SJCRH30 (cell line): ENCODE measurements at places on chromosomes 3 and 15.
A peak's percentile ranks its signal among the peaks of the same experiment; 100 is the strongest.

DNA sequence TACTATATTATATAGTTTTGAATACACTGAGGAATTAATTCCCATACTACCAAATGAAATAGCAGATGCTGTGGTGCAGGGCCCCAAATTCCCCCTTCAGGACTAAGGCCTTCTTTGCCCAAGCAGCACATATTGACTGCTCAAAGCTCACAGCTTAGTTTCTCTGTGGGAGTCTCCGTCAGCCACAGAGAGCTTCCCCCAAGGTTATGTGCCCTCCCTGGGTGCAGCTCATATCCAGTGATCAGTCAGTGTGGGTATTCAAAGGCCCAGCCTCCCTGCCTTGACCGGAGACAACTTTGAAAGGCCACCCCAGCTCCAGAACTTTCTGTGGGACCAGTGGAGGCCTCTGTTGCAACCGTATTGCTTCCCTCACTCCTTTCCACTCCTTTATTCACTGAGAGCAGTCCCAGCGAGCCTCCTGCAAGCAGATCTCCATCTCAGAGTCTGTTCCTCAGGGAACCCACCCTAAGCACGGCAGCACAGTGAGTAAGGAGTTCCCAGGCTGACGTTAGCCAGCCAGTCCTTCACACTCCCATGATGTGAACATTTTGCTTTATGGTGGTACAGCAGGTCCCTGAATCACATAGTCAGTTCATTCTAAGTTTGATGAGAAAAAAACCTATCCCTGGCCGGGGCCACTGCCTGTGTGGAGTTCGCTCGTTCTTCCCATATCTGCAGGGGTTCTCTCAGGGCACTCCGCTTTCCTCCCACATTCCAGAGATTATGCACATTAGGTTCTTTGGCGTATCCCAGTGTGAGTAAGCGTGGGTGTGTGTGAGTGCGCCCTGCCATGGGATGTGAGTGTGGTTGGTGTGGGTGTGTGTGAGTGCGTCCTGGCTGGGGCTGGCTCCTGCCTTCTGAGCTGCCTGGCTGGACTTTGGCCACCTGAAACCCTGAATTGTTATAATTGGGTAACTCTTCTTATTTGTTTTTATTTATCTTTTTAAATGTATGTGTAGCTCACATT is 64.4 kb upstream of the PPARG start:
- no peak for DNase-seq

DNA sequence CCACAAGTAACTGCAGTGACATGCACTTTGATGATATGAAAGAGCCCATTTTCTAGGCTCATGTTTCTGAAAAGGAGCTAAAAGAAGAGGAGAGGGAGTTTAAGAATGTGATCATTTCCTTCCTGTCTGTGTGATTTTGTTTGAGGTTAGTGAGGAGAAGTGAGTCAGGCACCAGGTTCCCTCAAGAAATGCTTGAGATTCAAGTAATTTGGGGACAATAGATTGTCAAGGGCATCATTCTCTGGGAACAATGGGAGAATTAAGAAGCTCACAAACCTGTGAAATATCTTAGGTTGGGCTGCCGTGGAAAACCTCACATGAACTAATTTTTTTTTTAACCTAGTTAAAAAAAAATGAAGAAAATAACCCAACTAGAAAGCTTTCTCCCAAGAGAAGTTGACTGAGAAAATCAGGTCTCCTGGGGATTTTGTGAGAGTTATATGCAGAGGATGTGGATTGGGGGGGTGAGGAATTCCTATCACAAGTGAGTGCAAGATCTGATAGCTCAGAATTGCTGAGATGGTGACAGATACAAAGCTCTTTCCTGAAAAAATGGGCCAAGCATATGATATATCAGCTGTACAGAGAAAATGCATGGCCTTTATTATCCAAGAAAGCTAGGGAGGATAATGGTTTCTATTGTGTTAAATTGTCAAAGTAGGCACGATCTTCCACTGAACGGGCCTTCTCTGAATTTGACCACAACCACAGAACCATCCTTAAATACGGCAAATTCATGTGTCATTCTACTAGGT is 203.3 kb downstream of the FEZF2 start:
- DNase-seq = no peak

- DNase-seq = no peak
These were observed 4.7 kb downstream of the C3orf18 start for GRCh38 chr3:50562861-50563260.

DNA sequence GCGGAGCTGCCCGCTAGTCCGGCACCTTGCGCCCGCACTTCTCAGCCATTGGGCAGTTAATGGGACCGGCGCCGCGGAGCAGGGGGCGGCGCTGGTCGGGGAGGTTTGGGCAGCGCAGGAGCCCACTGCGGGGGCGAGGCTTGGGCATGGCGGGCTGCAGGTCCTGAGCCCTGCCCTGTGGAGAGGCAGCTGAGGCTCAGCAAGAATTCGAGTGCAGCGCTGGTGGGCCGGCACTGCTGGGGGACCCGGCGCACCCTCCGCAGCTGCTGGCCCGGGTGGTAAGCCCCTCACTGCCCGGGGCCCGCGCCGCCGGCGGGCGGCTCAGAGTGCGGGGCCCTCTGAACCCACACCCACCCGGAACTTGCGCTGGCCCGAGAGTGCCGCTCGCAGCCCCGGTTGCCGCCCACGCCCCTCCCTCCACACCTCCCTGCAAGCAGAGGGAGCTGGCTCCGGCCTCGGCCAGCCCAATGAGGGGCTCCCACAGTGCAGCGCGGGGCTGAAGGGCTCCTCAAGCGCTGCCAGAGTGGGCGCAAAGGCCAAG is 835.0 kb downstream of the TBL1XR1 start:
- DNase-seq = no peak

GRCh38 chr3:24507776-24508422 is 13.2 kb upstream of the THRB start:
- no peak for DNase-seq

DNA sequence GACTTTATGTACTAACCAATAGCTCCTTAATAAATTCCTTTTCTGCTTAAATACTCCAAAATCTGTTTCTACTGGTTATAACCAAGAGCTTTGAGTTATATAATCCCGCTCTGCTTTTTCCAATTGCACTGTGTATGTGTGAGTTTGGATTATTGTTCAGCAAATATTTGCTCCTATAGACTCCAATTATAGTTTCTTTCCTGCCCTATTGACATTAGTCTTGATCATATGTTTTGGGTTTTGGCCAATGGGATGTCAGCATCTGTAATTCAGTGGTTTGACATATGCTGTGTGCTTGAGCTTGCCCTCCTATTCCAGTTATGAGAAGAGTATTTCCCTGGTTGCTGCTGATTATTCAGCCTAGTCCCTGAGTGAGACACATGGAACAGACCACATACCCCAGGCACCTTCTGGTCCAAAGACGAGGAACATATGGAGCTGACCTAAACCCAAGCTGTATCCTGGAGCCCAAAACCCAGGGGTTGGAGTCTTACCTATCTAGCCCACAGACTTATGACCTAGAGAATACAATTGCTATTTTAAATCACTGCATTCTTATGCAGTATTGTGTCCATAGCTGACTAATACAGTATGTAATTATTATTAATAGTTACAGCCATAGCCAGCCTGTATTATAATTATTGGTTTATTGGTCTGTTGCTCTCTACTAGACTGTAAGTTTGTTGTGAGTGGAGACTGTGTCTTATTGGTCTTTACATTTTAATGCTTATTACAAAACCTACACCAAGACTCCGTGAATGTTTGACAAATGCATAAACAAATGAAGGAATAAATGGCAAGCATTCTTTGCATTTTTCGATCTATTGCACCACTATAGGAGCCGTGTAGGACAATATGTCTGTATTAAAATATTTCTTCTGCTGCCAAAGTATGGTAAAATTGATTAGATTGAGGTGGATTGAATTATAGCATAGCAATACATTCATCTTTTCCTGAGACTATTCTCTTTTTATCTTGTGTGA is 11.7 kb upstream of the ZNF280D start:
- no peak for DNase-seq

DNA sequence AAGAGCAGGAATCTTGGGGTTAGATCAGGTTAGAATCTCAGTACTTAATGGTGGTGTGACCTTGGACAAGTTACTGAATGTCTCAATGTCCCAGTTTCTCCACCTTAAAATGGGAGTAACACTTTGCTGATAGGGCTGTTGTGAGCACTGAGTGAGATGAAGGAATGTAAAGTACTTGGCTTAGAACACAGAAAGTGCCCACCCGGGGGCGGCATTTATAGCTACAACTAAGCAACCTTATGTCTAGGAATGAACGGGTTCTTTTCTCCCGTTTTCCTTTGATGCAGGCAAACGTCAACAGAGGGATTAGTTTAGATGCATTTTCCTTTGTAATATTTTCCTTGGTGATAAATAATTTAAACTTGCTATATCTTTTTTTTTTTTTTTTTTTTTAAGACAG is 176.6 kb downstream of the USP13 start:
- DNase-seq = no peak

- DNase-seq = no peak
These were observed 5.7 kb downstream of the OSBPL11 start for GRCh38 chr3:125589547-125590122.

DNA sequence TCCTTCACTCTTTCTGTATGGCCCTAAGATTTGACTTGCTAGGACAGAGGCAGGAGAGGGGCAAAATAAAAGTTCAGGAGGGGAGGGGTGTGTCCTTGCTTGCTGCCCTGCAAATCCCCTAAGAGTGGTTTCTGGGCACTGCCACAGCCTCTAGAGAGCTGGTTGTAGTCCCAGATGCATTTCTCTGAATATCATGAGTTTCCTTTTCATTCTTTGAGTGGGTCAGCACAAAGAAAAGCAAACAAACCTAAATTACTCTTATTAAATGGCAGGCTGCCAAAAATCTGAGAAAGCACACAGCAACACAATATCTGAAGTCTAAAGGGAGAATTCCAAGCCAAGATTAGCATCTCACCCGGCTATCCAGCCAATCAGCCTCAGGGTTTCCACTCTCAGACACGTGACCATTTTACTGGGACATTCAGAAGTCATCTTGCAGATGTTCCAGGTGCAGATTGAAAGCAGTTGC is 919.3 kb downstream of the TUSC7 start:
- DNase-seq = peak; percentile 78

- DNase-seq = no peak
These were observed 21.9 kb upstream of the TSEN2 start for GRCh38 chr3:12462159-12462947.

GRCh38 chr15:25946241-25946805 is 83.2 kb upstream of the ATP10A start:
- no peak for DNase-seq

- DNase-seq = no peak
These were observed 163.6 kb downstream of the KCNMB2 start for GRCh38 chr3:178699810-178700209.

GRCh38 chr15:82621970-82622369 is 25.2 kb downstream of the CPEB1 start:
- no peak for DNase-seq

DNA sequence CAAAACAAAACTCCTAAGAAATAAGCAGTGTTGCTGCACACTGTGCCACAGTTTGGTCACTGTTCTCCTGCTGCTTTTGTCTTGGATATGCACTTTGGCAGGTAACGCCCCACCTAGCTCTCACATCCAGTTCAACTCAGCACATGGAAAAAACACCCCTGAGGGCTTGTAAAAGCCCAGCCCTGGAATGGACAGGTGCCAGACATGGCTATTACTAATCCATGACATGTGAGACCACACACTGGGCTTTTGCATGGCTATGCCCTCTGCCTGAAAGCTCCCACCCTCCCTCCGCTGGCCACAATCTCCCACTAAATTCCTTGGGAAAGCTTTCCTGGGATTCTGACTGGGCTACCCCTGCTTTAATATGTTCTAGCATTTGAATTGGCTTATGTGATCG is 24.7 kb upstream of the ZBED2 start:
- DNase-seq = peak; percentile 88

DNA sequence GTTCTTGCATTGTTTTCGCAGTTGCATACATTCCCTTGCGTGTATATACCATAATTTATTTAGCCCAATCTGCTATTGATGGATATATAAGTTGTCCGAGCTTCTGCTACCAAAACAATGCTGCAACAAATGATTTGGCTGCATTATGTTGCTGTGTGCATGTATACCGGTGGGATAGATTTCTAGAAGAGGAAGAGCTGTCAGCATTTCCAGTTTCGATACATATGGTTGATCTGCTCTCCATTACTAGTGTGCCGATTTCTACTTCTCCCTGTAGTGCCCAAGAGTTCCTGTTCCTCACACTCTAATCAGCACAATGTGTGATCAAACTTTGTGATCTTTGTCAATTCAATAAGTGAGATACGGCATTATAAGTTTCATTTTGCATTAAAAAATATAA is 92.8 kb upstream of the NMNAT3 start:
- DNase-seq = no peak

DNA sequence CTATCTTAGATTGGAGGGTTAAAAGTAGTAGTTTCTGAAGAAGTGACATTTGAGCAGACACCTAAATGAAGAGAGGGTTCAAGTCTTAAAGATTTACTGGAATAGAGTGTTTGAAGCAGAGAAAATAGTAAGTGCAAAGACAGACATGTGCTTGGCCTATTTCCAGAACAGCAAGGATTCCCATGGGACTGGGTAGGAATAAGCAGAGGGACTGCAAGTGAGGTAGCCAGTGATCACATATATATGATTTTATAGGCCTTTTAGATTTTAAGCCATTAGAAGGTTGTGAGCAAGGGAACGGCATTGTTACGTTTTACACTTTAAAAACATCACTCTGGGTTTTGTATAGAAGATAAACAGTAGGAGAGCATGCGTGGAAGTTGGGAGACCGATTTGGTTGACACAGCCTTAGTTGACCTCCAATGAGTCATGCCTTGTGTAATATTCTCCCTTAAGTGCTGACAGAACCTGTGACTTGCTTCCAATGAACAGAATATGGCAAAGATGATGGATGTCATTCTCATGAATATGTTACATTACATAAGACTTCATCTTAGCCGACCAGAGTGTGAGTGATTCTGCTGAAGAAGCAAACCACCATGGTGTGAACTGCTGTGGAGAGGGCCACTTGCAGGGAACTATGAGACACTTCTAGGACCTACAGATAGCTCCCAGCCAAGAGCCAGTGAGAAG is 37.1 kb upstream of the SLC4A7 start:
- no peak for DNase-seq

GRCh38 chr15:77629070-77630030 is 3.4 kb downstream of the LINGO1 start:
- no peak for DNase-seq

GRCh38 chr3:107416886-107417285 is 39.6 kb downstream of the CCDC54 start:
- no peak for DNase-seq

- peak; percentile 22 for DNase-seq
These were observed 22.5 kb downstream of the PXK start for GRCh38 chr3:58355179-58355578.

DNA sequence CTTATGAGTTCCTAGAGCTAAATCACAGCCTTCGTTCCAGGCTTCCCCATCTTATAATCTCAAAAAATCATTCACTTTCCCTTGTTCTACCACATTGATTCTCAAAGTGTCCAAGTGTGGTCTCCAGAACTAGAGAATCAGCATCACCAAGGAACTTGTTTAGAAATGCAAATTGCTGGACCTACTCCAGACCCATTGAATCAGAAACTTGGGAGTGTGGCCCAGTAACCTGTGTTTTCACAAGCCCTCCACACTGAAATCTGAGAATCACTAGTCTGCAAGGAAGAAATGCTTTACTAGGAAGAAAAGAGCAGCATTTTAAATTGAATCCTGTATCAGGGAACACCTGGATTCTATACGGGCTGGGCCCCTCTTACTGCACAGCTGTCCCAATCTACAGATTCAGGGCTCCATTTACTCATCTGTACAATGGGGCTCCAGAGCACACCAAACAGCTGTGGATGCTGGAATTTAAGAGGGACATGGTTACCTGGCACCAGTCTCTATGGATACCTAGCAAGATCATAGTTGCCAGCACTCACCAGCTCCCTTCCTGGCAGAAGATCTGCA is 3.9 kb downstream of the MEGF11 start:
- DNase-seq = no peak

GRCh38 chr15:23860290-23861245 is 173.5 kb upstream of the NDN start:
- DNase-seq = no peak
